ENCODE measurements at places on chromosomes 5 and 9.
A peak's percentile ranks its signal among the peaks of the same experiment; 100 is the strongest.

GRCh38 chr5:38607396-38607795 lies 51.0 kb upstream of the LIFR start:
- no peak for DNase-seq

DNA sequence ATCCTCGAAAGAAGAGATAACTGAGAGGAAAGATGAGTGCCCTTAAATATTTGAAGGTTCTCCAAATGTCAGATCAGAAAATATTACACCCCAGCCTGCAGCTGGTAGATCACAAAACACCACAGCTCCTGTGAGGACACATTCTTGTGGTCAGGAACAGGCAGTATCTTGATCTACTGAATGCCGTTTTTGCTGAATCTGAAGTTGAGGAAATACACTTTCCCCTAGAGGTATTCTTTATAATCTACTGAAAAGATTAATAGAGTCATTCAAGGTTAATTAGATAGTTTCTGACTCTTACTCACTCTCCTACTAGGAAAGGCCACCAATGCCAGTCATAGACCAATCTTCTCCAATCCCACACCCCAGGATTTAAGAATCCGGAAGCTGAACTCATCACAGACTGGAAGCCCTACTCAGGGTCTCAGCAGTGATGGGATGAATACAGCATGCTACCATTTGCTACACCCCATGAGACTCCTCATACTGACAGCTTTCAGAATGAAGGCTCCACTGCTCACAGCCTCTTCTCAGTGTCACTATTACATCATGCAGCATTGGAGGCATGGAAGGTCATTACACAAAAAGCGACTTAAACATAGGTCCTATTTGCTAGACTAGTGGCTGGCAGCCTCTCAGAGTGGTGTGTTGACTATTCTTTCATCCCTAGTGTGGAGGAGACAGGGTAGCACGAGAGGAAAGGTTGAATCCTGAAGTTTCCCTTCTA lies 143.9 kb upstream of the SLC1A3 start:
- no peak for DNase-seq

- DNase-seq, result no peak
These were observed 7.3 kb downstream of the CRHBP start for GRCh38 chr5:76960004-76960625.

DNA sequence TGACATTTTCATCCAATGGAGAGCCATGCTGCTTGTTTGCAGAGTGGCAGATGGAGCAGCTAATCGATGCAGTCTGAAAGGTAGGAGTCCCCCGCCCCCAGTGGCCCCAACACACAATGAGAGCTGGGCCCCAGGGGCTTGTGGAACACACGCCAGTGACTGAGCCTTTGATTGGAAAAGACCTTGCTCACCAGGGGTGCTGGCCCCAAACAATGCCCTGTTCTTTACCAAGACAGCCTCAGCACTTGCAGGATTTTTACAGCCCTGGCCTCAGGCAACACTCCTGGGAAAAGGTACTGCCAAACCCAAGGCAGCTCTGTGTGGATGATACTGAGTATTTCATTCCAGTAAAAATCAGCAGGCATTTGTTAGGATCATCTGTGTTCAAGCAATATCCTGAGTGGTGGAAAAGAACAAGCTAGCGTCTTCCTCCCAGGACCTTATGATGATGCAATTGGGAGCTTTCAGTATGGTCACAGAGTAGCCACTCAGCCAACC lies 276.8 kb upstream of the CLINT1 start:
- no peak for DNase-seq

GRCh38 chr9:34624475-34625185 lies 4.2 kb downstream of the ARID3C start:
- no peak for DNase-seq

DNA sequence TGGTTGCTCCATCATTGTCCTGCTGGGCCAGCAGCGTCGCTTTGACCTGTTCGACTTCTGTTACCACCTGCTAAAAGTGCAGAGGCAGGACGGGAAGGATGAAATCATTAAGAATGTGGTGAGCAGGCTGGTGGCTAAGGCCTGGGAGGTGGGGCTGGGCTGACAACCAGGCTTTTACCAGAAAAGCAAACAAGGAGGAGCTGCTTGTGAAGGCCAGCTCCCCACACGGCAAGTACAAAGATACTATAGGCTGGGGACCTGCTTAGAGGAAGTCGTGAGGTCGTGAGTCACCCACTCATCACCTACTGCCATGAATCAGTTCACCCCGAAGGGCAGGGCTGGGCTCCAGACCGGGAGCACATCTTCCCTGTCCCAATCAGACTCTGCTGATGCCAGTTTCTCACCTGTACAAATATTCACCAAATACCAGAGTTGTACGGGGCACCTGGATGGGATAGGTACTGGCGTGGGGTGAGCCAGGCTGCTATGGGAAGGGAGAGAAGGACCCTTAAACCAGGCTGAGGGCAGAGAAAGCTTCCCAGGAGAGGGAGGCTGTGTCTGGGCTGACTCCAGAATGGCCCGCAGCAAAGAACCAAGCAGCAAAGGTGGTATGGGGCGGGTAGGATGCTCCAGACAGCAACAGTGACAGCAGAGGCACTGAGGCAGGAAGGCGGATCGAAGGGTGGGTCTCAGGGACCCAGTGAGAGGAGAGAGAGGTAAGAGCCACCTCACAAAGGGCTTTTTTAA lies 69.3 kb upstream of the NIPAL4 start:
- peak; percentile 44 for DNase-seq

DNA sequence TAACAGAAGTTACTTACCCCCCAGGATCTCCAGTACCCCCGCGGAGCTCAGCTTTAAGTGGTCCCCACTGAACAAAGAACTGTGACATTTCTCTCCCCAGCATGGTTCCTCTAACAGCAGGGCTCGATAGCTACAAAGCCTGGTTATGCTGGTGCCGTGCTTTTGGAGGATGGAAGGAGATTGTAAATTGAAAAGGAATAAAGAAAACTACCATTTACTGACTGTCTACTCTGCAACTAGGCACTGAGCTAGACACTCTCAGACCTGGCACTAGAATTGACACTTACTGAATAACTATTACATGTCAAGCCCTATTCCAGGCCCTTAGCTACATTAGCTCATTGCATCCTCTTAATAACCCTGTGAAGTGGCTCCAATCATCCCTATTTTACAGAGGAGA lies 145.3 kb downstream of the TTLL11 start:
- no peak for DNase-seq

- DNase-seq, result no peak
These were observed 2.2 kb upstream of the ALDH1A1 start for GRCh38 chr9:72955126-72955455.

DNA sequence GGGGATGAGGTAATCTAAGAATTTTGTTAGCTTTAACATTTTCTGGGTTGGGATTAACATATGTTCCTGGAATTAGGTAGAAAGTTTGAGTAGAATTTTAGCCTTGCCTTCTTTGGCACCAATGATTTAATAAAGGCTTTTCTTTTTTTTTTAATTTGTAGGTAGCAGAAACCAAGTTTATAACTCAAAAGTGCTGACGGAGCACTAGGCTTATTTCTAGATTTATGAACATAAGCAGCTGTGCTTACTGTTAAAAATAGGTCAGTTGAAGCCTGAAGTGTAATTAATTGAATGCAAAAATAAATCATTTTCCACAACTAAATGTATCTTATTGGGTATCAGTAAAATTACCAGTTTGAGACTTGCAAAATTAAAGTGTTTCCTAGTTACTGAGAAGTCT lies 62.4 kb downstream of the TAF11L14 start:
- DNase-seq, result no peak

GRCh38 chr5:177113566-177114424 lies 19.8 kb upstream of the NSD1 start:
- DNase-seq, result peak; percentile 49

GRCh38 chr5:160377651-160378050 lies 7.2 kb upstream of the C1QTNF2 start:
- no peak for DNase-seq

GRCh38 chr9:13118313-13118712 lies 161.2 kb downstream of the MPDZ start:
- DNase-seq, result no peak

- DNase-seq, result no peak
These were observed 37.2 kb downstream of the ANGPTL2 start for GRCh38 chr9:127085186-127085585.

DNA sequence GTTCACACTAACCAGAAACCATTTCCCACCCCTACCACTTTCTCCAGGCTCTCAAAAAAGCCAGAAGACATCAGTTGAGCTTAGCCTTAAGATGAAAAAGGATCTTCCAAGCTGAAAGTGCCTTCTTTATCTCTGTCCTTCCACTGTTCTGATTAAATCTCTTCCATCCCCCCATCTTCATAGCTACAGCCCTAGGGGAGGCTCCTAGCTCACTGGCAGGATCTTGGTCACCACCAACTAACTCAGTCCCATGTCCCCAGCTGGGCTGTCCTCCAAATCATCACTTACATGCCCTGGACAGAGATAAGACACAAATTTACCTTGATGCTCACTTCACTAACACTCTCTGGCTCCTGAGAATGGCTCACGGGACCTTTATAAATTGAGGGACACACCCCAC lies 14.3 kb downstream of the LCP2 start:
- no peak for DNase-seq

DNA sequence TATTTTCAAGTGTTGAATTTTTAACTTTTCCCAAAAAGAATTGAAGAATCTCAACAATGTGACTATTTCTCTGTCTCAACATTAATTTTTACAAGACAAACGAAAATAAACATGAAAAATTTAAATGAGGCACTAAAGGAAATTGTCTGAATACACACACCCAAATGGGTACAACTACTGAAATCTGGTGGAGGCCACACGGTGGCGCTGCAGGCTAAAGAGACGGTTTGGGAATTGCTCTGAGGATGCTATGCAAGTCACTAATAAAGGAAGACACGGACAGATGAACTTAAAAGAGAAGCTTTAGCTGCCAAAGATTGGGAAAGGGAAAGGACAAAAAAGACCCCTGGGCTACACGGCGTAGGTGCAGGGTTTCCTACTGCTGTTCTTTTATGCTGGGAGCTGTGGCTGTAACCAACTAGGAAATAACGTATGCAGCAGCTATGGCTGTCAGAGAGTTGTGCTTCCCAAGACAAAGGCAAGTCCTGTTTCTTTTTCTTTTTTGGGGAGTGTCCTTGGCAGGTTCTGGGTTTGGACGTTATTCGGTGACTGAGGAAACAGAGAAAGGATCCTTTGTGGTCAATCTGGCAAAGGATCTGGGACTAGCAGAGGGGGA lies at the start of gene PCDHB10:
Gene PCDHB10 (plus strand): TSS at position 244 of the 616 bp plus-strand sequence. CDS start 200 bp downstream, at position 444.
- no peak for DNase-seq

DNA sequence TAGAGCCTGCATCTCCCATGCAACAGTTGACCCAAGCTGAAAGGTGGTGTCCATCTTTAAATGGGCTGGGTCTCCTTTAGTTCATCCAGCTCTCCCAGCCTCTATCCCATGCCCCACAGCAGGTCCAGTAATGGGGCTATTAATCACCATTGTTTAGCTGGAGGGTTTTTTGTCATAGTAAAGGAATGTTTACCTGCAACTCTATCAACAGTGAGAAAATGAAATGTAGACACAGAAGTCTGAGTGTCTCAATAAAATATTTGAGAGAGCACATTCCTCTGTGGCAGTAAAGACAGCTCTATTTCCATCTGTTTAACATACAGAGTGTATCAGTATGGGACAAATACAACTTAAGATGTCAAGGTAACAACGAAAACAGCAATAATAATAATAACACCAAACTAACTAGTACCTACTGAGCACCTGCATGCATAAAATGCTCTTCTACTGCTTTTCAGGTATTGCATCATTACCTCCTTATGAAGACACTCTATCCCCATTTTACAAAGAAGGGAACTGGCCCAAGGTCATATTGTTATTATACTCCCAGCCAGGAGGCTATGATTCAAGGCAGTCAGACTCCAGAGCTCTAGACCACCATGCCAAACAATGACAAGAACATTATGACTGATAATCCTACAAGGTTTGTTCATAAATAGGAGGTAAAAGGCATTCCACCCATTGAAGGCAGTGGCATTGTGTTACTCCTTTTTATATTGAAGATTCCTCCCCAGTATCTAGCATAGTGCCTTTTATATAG lies 21.0 kb upstream of the C5orf58 start:
- DNase-seq, result no peak

DNA sequence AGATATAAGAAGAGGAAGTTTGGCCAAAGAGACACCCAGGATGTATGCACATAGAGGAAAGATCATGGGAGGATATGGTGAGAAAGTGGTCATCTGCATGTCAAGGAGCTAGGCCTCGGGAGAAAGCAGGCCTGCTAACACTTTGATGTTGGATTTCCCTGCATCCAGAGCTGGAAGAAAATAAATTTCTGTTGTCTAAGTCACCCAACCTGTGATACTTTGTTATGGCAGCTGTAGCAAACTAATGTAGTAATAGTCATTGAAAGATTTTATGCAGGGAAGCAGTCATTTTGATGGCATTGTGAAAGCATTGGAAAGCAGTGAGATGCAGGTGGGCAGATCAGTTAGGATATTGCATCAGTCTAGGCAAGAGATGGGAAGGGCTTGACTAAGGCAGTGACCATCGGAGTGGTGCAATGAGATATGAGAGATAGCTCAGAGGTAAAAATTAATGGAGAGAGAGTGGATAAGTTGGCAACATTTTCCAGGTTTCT lies 24.5 kb upstream of the FOCAD start:
- no peak for DNase-seq

GRCh38 chr9:75891277-75891741 lies 836 bp downstream of the PCSK5 start:
- DNase-seq, result no peak

GRCh38 chr5:136856648-136857047 lies 491.3 kb upstream of the TRPC7 start:
- no peak for DNase-seq

- peak; percentile 55 for DNase-seq
These were observed 31.6 kb downstream of the TNFSF8 start for GRCh38 chr9:114898741-114899140.

GRCh38 chr9:92393686-92394085 lies 10.7 kb downstream of the OGN start:
- DNase-seq, result no peak

GRCh38 chr9:104068546-104068945 lies 25.6 kb upstream of the SMC2 start:
- no peak for DNase-seq

GRCh38 chr9:81656871-81657337 lies 32.4 kb downstream of the TLE1 start:
- DNase-seq, result no peak

- DNase-seq, result no peak
These were observed 2.3 kb downstream of the EFNA5 start for GRCh38 chr5:107668154-107669095.

DNA sequence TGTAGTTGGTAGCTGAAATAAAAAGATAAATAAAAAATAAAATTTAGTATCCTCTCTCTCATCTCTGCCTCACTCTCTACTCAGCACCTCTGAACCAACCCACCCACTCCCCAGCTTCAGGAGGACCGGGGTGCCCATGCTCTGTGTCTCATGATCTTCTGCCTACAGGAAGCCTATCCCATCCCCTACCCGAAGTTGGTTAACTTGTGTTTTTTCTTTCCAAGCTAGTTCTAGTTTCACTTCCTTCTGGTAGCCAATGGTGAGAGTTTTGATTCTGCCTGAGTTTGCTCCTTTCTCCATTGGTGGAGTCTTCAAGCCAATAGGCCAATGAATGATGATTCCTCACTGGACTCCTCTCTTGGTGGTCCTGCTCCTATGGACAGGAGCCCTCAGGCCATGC lies 32.1 kb downstream of the SNX24 start:
- DNase-seq, result no peak
